Stimulated activated CD4-positive, alpha-beta T cell treated with anti-CD3 and anti-CD28 coated beads, Interleukin-4, amount 100 ng/mL, for 48 hours (primary cell): ENCODE measurements at places on chromosomes 2 and 18.

GRCh38 chr2:55992455-55992854 is 68.9 kb upstream of the EFEMP1 start:
- DNase-seq: no peak

- DNase-seq: no peak
Observed at GRCh38 chr18:26293982-26294381, 67.7 kb downstream of the TAF4B start.

- DNase-seq: no peak
Observed at GRCh38 chr2:219778189-219778588, 150.8 kb downstream of the SLC4A3 start.

DNA sequence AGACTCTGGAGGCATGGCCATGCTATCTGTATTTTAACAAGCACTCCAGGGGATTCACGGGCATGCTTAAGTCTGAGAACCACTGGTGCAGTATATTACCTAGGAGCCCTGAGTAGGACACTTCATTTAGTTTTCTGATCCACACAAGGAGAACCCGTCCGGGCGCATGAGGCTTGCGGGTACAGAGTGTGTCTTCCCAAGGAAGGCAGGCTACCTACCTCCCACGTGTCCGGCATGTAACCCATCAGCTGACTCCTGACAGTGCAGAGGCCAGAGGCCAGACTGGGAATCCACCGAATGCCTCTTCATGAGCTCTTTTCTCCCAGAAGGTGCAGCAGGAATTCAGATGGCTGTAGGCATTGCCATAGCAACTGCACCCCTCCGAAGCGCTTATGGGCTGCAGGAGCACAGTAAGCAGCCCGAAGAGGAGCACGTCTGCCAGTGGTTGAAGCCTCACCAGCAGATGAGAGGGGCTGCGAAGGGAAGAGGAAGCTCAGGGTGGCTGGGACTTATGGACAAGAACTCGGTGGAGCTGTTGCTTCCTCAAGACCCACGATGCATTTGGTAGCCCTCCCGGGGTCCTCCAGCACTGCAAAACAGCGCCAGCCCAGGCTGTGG is 33.8 kb upstream of the DNMT3A start:
- DNase-seq: no peak

GRCh38 chr2:1300284-1300683 is 113.0 kb upstream of the TPO start:
- no peak for DNase-seq

DNA sequence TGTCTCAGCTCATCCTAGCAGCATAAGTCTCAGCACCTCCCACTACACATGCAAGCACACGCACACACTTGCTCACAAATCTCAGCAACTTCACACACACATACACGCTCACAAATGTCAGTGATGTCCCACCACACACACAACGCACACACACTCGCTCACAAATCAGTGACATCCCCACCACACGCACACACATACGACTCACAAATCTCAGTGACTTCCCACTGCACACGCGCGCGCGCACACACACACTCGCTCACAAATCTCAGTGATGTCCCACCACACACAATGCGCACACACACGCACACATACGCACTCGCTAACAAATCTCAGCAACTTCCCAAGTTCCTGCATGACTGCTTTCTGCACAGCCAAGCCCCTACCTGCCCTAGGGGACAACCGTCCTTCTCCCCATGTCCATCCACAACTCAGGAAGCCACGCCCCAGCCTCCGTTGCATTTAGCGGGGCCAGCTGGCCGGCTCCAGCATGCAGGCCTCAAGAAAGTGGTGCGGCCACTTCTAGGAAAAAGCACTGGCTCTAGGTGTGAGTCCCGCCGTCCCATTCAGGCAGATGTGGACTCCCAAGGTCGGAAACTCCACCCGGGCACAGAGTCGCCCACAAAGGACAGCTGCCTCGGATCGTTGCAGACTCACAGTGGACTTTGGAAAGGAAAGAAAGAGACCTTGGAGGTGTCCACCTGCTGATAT is 180.1 kb upstream of the SALL3 start:
- DNase-seq: no peak

DNA sequence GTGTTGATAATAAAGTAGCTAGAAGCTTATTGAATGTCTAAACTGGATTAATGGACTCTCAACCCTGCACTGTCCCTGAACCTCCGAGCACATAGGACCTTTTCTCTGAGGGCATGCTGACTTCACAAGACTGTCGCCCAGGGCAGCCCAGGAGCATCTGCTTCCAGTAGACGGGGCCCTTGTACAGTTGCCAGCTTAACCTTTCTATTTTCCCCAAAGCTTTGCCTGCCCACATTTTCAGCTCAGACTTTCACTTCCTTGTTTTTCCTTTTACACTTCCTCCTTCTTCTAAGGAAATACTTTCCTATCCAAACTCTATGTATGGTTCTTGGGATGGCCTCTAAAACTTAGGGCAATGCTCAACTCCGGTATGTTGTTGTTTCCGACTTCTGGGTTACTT is 1.3 kb downstream of the VWA3B start:
- DNase-seq: no peak
